ENCODE measurements at places on chromosomes 1 and 21. TPM values are rescaled to one million over a fixed set of nuclear protein-coding genes. Genes with fewer than 3 reads are reported as not detected.

GRCh38 chr1:194347200-194347599 lies 1160.8 kb upstream of the B3GALT2 start:
- DNase-seq: no peak

Gene FMO4
- 2.0 TPM for total RNA-seq

DNA sequence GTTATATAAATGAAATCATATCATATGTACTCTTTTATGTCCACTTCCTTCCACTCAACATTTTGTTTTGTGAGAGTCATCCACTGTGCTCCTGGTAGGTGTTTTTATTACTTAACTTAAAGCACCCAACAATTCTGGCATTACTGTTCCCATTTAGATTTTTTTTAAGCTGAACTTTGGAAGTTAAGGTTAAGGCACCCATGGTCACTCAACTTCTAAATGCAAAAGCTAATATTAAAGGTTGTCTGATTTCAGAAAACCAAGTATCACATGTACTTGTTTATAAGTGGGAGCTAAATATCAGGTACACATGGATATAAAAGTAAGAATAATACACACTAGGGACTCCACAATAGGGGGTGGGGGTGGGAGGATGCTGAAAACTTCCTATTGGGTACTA lies 42.7 kb downstream of the SCMH1 start:
- no peak for DNase-seq

GRCh38 chr1:41851589-41851988 lies 67.1 kb downstream of the HIVEP3 start:
- DNase-seq: no peak

Gene VSIG8
- not detected for total RNA-seq

Gene FALEC
- total RNA-seq: not detected

DNA sequence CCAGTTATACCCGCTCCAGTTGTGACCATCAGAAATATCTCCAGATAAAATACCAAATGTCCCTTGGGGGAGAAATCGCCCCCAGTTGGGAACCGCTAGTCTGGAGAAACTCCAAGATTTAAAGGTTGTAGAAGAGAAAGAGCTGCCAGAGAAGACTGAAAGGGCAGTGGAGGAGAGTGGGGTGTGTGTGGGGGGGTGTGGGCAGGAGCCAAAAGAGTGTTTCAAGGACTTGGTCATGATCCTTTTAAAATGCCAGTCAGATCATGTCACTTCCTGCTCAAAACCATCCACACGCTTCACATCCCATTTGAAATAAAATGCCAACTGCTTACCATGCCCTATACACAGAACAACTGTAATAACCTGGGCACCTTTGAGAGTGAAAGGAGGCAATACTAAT lies 3.4 kb upstream of the HEYL start:
- no peak for DNase-seq

DNA sequence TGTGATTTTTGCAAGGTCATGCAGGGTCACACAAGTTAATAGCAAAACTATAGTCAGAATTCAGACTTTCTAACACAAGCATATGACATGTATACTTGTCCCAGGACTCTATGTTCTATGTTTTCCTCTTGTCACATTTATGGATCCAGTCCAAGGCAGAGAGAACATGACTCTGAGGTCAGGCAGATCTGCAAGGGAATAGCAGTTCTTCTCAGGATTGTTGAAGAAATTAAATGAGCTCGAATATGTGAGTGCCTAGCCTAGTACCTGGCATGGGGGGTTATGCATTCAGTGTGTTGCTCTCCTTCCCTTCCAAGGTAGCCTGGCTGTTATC lies 9.5 kb upstream of the RPTN start:
- DNase-seq: no peak

- DNase-seq: no peak
Measured at GRCh38 chr1:23018661-23019093, 591 bp upstream of the KDM1A start.

Gene FAM72B
- 0.56 TPM for total RNA-seq

GRCh38 chr1:244406337-244406736 lies 45.4 kb downstream of the ADSS2 start:
- no peak for DNase-seq

DNA sequence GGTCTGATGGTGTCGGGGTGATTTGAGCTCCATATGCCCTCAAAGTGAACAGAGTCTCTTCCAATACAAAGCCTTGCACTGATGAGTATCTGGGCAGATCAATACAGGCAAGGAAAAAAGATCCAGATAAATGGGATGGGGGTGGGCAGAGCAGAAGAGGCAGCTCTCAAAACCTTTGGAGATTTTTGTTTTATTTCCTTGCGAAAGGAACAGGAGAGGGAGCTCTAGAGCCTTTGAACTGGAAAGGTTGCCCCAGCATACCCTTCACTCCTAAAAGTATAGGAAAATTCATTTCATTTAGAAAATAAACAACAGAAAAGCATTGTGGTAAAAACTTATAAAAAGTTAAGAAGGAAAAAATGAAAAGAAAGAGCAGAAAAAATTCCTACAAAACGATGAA lies 31.4 kb upstream of the OLIG2 start:
- DNase-seq: no peak

DNA sequence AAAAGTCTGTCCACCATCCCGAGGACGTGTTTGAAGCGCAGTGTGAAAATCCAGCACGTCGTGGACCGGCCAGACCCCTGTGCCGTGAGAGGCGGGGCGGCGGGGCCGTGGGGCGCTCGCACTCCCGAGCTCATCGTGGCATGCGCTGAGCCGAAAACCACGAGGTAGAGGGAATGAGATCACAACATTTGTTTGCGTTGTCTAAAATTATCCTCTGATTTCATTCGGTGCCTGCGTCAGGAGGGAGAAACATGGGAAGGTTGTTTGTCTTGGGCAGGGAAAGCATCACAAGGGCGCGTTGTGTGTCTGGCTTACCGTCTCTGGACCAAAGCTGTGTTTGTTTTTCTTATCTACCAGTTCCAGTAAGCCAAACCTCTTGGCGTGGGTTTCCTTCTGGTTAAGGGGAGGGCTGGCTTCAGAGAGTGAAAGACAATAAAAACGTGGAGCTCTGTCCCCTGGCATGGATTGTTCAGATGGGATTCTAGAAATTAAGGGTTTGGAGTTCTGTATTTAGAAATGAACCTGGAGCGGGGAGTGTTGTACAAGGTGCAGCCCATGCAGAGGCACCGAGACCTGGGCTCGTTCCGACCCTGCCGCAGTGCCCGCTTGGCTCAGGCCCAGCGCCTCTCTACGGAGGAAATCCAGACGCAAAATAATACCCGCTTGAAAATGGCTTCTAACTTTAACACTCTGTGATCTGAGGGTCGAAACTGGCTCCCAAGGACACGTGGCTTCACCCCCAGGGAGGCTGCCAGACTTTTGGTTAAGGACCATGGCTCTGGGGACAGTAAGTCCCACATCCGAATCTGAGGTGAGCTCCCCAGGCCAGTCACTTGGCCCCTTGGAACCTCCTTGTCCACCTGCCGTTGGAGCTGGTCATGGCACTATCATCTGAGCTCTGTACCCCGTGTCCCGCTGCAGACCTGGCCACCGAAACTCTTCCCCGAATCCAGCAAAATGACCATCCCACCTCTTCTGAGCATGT lies 68.7 kb upstream of the FAM3B start:
- no peak for DNase-seq

Gene BCAR3
- 0.63 TPM for total RNA-seq

GRCh38 chr1:31879981-31880608 lies 58.1 kb downstream of the PTP4A2 start:
- no peak for DNase-seq

- peak; percentile 49 for DNase-seq
Measured at GRCh38 chr1:150563340-150564038, 14.3 kb downstream of the ADAMTSL4 start.

Gene LAMC1
- 0.43 TPM for total RNA-seq

- no peak for DNase-seq
Measured at GRCh38 chr1:17567582-17567981, 28.1 kb downstream of the ARHGEF10L start.

DNA sequence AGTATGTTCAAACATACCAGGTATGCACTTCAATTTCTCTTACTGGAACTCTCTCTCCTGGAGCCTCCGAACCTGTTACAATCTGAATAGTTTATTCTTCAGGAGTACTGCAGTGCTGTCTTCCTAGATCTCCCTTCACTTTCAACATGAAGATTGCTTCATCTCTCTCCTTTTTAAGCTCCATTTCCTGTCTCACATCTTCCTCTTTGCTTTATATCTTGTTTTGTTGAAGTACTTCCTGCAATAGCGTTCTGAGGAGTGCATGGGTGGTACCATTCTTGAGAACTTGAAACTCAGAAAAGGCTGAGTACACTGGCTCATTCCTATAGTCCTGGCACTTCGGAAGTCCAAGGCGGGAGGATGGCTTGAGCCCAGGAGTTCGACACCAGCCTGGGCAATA lies 15.7 kb upstream of the C1orf146 start:
- no peak for DNase-seq

GRCh38 chr1:116031302-116031835 lies 55.1 kb downstream of the SLC22A15 start:
- DNase-seq: no peak

Gene MPL
- 0.63 TPM for total RNA-seq

DNA sequence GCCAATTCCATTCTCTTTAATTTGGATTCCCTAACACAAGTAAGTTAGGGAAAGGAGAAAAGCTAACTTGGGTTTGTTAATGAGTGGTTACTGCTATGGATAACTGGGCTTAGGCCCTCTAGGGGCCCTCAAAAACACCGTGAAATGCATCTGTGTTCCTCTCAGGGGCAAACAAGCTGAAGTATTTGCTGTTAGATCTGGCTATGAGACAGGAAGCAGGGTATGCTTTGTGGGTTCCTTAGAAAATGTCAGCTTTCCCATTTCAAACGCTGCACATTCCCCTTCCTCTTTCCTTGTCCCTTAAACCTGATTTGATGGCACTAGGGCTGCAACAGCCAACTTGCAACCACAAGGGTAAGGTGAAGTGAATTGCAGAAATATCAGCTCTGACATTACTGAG lies 5.7 kb upstream of the CAP1 start:
- no peak for DNase-seq

Gene NCAM2
- total RNA-seq: 0.41 TPM

Gene LIPI
- not detected for total RNA-seq

DNA sequence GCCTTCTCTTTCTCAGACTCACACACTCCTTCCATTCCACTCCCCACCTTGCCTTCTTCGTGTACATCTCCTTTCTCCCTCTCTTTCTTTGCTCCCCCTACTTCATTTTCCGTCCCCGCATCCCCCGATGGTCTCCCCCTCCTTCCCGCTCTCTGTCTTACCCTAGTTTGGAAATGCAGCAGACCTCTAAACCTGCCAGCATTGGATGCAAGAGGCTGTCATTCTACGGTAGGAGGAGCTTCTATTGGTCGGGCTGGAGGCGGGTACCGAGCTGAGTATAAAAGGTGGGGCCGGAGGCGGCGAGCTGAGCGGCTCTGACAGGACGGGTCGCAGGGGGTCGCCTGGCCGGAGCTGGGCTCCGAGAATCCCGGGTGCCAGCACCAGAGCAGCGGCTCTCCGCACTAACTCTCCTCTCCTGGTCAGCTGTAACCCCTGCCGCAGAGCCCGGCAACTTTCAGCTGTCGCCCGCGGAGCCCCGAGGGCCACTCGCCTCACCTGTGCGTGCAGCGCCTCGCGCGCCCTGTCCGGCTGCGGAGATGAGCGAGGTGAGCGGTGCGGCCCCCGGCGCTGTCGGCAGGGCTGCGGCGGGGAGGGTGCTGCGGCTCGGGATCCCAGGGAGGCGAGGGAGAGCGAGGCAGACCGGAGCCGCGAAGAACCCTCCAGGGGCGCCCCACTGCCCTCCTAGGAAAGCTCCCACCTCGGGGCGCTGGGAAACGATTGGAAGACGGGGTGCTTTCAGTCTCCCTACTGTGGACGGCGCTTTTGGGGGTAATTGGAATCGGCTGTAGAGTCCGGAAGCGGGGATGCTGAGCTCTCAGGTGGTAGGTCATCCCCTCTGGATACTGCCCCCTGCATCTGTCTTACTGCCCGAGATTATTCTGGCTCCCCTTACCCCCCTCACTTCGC lies at the start of gene PCP4L1:
PCP4L1 (plus strand) TSS at position 307 of the 906 bp plus-strand sequence; CDS start at position 537, 230 bp downstream.
- DNase-seq: no peak

DNA sequence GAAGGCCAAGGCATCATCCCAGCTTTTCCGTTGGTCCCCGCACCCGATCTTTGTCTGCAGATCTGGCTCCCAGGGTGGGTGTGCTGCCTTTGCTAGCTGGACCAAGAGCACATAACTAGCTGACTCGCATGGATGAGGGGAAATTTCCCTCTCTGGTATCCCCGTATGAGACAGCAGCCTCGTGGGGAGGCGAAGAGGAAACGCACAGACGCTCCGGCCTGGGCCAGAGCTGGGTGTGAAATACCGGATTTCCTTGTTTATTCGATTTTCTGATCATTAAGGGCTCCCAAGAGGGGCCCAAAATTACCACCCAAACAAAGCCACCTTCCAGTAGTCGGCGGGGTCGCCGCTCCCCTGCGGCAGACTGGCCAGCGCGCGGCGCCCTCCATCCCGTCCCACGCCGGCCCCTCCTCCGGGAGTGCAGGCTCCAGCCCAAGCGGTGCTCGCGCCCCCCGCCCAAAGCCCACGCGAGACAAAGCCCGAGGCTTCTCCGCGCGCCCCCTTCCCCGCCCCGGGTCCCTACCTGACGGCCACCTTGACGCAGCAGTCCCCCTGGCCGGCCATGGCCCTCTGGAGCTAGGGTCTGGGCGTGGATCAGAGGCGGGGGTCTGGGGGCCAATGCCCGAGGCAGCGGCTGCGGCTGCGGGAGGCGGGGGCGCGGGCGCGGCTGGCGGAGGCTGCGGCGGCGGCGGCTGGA lies 546 bp downstream of the KIF21B start:
- no peak for DNase-seq

DNA sequence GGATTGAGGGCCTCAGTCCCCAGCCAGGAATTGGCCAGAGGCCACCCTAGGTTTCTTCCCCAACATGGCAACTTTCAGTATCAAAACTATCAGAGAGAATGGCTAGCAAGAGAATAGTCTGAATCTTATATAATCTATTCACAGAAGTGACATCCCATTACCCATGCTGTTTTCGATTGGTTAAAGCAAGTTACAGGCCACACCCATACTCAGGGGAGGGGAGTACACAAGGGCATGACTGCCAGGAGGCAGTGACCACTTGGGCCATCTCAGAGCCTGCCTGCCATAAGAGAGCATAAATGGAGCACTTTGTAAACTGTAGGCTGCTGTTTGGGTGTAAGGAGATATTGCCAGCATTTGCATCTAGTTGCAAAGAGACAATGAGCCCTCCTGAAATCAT lies 65.4 kb downstream of the FAM163A start:
- DNase-seq: no peak

DNA sequence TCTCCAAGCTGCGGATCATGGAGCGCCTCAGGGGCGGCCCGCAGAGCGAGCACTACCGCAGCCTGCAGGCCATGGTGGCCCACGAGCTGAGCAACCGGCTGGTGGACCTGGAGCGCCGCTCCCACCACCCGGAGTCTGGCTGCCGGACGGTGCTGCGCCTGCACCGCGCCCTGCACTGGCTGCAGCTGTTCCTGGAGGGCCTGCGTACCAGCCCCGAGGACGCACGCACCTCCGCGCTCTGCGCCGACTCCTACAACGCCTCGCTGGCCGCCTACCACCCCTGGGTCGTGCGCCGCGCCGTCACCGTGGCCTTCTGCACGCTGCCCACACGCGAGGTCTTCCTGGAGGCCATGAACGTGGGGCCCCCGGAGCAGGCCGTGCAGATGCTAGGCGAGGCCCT lies 2.7 kb downstream of the CPTP start:
- DNase-seq: no peak
